ENCODE measurements at places on chromosomes 3 and 15.

DNA sequence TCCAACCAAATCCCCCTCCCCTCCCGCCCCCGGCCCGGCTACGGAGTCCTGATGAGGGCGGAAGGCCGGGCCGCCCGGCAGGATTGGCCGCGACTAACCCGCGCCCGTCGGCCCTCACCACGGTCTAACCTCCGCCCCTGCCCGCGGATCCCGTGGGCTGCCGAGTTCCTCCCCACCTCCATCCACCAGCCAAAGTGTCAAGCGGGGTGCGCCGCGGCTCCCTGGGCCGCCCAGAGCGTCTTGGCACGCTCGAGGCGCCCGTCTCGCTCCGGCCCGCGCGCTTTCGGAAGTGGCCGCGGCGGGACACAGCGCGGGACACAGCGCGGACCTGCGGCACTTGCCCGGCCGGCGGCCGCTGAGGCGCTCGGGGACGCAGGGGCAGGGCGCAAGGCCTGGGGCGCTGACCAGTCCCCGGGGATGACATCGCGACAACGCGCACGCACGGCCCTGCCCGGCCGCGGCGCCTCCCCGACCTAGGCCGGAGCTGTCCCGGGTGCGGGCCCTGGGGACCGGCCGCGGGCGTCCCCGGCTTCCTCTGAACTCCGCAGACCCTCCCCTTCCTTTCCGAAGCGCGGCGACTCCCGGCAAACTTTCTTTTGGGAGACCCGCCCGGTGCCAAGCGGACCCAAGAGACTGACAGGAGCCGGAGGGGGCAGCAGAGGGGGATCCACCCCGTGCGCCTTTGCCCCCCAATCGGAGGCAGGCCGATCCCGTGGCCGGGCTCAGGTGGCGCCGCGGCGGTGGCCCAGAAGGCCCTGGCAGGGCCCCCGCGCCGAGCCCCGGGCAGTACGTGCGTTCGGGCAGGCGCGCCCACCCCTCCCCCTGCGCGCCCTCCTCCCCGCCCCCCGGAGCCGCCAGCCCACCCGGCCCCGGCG lies 112.8 kb upstream of the ICE2 start:
- peak; percentile 13 for DNase-seq

- no peak for DNase-seq
These were observed 149.5 kb downstream of the SPATA16 start for GRCh38 chr3:172991424-172991996.

- no peak for DNase-seq
These were observed 142.4 kb downstream of the FAM43A start for GRCh38 chr3:194828116-194828515.

DNA sequence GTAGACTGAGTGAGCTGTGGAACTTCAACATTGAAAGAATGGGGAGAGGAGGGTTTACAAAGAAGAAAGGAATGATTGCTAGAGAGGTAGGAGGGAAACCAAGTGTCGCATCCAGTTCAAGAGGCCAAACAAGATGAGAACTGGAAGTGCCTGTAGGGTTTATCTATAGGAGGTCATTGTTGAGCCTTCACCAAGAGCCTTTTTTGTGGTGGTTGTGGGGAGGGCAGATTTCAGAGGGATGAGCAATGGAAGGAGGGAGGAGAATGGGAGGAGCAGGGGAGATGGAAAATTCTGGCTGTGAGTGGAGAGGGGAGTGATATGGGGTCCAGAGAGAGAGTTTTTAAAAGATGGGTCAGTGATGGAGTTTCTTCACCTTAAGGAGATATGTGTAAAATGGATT lies 8.5 kb downstream of the PDIA5 start:
- DNase-seq = no peak

DNA sequence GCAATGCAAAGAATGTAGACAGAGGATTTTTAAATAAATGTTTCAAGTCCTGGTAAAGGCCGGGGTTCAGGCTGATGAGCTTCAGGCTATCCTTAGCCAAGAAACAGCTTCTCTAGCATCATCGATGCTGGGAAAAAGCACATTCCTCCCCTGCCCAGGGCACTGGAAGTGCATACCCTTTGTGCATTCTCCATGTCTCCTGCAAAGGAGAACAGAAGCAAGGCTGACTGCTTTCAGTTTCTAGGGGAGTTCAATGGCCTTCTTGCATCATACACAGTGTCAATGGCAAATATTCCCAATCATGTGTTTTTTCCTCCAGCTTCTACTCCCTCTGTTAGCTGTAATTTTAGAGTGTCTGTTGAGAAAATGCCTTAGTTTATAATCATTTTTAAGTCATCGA lies 59.9 kb downstream of the GPR176 start:
- DNase-seq = no peak

GRCh38 chr15:76150513-76150912 lies 90.7 kb downstream of the TMEM266 start:
- DNase-seq = peak; percentile 89

- DNase-seq = no peak
These were observed 157.4 kb upstream of the GMNC start for GRCh38 chr3:191019855-191020254.

GRCh38 chr15:25871403-25871802 lies 8.3 kb upstream of the ATP10A start:
- DNase-seq = no peak

DNA sequence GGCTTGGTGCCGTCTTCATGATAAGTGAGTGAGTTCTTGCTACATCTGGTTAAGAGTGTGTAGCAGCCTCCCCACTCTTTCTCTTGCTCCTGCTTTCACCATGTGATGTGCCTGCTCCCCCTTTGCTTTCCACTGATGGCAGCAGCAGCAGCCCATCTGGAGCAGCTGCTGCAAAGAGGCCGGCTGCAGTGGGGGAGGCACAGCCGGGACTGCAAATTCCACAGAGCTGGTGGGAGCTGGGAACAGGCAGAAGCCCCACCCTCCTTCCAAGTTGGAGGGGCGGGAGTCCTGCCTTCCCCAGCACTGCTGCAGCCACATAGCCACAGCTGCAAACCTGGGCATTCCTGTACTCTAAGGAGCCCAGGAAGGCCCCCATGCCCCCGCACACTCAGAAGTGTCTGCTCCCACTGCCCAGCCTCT lies 62.8 kb upstream of the IMPG2 start:
- no peak for DNase-seq

- DNase-seq = no peak
These were observed 70.6 kb downstream of the ACAP2 start for GRCh38 chr3:195372220-195372619.

- no peak for DNase-seq
These were observed 99.9 kb downstream of the CACNA1D start for GRCh38 chr3:53594276-53594675.

- no peak for DNase-seq
These were observed 17.1 kb downstream of the SLC9A9 start for GRCh38 chr3:143831208-143831607.

Measured in cerebellum (tissue), 4 donors.